ENCODE measurements at places on chromosomes 5 and 9.

GRCh38 chr9:90201766-90202165 lies 440.9 kb downstream of the DIRAS2 start:
- DNase-seq, result no peak

DNA sequence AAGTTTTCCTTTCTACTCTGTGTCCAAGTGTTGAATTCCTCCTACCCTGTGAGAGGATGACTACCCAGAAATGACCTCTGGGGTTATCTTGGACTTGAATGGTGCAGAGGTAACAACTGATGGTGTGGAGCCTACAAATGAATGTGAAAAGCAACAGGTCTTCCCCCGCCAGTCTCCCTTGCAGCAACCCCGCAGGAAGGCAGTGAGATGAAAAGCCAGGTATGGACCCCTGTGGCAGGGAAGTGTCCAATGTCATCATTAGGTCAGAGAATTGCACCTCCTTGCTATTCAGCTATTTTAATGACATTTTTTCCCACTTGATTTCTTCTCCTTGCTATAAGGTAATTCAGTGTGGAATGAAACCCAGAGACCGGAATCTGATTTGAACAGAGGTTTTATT lies 58.5 kb downstream of the MAT2B start:
- DNase-seq, result no peak

GRCh38 chr5:147410496-147411358 lies 99.1 kb downstream of the DPYSL3 start:
- DNase-seq, result no peak

DNA sequence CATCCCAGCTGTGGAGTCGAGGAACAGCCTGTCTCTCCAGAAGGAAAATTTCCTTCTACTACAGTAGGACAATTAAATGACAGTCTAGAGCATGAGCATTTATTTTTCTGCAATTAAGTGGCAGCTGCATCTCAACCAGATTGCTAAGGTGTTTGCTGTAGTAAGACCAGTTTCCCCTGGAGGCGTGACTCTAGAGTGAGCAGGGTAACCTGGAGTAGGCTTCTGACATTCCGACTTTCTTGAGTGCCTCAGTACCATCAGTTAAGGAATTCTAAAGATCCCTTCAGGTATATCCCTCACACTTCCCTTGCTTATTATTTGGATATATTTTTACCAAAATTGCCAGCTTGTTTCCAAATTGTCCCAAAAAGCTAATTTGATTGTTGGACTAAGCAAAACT lies 59.2 kb upstream of the IRX2 start:
- no peak for DNase-seq

- no peak for DNase-seq
These were observed 30.8 kb downstream of the OR1J1 start for GRCh38 chr9:122446819-122447484.

DNA sequence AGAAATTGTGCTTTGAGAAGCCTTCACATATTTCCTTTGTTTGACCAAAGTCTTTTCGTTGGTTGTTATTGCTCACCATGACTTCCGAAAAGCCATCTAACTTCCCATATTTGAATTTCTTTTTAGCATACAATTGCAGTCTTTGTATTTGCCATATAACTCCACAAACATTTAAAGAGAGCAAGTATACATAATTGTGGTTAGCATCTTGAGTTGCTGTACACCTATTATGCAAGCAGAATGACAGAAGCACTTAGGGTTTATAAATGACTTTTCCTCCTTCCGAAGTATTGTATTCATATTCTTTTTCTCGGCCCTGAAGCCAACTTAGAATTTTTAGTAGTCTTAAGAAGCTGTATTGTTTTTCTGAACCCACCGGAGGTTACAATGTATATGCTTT lies 250.4 kb downstream of the RFK start:
- no peak for DNase-seq

DNA sequence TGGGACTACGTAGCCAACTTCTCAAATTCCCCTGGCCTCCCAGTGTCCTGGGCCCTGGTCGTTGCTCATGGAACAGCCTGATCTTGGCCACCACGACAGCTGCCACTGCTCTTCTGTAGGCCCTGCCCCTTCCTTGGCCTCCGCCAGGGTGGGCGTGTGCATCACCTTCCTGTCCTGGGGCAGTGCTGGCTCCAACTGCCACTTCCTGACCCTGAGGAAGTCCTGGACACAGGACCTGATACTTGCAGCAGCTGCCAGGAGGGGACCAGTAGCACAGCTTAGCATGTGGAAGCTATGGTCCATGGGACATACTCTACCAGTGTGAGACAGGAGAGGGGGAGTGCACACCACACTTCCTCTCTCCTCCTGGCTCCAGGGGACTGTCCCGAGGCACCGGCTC lies 145.2 kb downstream of the TENT4A start:
- no peak for DNase-seq

DNA sequence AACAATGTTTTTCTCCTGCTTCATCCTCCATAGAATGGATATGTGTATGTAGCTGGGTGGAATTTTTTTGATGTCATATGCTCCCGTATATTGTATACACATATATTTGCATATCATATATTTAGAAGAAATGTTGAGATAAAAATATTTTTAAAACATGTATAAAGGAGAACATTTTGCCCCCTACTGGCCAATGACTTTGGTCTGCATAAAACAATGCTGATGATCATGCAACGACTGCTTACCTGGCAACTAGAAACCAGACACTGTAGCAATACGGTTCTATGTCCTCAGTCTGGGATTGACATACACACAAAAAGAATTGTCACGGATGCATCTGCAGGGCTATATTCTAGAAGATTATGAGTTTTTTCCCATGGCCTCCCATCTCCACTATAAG lies 503.6 kb downstream of the ELAVL2 start:
- no peak for DNase-seq

DNA sequence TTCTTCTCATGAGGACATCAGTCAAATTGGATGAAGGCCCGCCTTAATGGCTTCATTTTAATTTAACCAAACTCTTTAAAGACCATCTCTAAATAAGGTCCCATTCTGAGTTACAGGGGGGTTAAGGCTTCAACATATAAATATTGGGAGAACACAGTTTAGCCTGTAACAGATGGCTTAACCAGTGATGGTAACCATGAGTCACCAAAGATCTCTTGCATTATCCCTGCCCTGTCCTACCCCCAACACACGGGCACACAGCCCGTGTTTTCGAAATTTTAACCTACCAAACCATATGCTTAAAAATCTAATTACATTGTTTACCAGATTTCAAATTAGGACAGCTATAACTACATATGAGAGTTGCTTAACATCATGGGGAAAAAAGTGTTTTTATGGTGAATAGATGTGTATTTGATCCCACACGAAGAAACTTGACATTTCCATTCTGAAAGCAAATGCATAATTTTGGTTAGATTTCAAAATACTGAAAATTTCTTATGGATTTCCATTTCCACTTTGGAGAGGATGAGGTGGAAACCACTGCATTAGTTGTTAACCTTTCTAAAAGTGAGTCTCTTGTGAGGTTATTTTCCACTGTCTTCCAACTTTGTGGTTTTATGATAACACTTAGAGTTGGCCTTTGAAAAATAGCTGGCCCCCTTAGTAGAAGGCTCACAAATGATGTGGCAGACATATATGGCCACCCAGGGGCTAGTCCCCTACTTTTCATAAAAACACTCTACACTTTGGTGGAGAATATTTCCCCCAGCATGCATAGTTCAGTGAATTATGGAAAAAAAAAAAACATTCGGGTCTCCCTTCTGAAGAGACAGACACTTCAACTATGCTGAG lies 849.3 kb downstream of the TLE1 start:
- DNase-seq, result no peak

- peak; percentile 22 for DNase-seq
These were observed 670 bp upstream of the PURA start for GRCh38 chr5:140113180-140113698.

DNA sequence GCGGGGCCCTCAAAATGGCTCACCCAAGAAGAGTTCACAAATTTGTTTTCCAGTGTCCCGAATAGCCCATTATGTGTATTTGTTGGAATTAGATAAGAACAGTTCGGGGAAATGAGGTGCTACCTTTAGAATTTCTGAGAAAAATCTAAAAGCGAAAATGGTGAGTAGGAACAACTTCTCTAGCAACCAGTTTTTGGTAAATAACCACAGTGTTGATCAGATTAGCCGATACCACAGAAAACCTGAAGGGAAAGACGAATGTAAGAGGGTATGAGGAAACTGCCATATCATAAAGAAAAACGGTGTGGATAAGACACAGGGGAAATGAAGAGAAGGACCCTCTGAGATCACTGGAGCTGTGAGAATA lies 31.0 kb downstream of the ADAM19 start:
- no peak for DNase-seq

DNA sequence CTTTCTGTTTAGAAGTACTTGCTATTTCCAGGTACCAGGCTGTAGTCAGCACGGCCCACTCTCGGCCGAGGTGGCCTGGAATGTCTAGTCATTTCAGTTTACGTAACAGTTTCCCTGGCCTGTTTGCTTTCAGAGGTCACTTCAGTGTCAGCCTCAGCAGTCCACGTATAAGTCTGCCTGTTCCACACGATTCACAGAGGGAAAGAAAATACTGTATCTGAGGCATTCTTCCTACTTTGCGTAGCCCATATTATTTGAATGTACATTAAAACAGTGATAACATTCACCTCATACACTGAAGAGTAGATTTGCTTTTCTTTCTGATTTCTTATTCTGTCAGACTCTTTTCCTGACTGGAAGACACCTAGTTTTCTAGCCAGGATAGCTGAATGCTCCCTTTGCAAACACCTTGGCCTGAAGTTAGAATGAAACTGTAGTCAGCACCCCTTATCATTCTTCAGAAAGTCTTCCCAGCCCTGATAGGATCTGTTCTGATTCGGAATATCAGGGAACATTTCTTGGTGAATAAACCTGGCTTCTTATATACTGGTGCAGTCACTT lies 140.9 kb downstream of the AOPEP start:
- DNase-seq, result peak; percentile 44

DNA sequence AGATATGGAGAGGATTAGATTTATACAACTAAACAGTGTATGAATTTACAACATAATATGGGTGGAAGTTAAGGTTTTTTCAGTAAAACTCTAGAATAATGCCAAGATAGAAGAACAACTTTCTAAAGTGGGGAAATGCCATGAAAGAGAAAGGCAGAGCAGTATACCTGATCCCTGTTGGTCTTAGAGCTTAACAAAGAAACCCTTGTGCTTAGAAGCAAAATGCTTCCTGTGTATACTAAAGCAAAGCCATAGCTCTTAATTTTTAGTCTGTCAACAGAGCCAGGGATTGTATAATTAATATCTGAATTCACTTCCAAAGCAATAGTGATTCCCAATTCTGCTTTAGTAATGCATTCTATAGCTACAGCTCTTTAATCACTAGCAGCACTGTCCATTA lies 14.4 kb downstream of the C9orf85 start:
- DNase-seq, result no peak

DNA sequence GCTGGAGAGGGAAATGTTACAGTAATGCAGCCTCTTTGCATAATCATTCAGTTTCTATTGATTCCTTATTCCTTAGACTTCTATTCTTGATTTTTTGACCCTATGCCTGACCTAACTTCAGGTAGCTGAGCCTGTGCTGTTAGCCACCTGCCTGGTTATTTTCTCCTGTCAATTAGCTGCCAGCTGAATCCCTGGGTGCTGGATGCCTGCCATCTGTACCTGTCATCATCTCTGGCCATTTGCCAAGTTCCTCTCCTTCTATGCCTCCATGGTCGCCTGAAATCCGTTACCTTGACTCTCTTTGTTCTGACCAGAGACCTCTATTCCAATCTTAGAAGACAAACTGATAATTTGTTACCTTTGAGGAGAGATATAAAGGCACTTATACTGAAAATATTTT lies 178.3 kb downstream of the CAVIN4 start:
- no peak for DNase-seq

GRCh38 chr9:32524892-32525708 lies 896 bp downstream of the RIGI start:
- DNase-seq, result no peak

- DNase-seq, result no peak
These were observed 57.0 kb downstream of the FBXL17 start for GRCh38 chr5:108324886-108325285.

- no peak for DNase-seq
These were observed 236.5 kb upstream of the HAPLN1 start for GRCh38 chr5:83957188-83957587.

GRCh38 chr5:10486511-10487344 lies 45.0 kb downstream of the ROPN1L start:
- DNase-seq, result no peak

GRCh38 chr9:124660341-124660801 lies 110.7 kb downstream of the NR6A1 start:
- DNase-seq, result no peak

DNA sequence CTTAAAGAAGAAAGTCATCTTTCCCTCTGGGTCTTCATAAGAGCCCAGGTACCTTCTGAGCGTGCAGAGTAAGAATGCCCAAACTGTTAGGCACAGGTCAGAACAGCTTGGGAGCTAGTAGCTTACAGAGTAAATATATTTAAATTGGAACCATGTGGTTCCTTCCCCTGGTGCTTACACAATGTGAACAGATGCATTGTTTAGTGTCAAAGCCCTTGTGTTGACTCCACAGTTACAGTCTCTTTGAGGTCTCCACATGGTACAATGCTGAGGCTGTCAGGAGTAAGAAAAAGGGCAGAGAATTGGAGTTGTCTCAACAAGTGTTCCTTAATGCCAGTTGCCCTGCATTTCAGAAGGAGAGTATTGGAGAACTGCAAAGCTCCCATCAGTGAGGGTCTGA lies 188.5 kb downstream of the PAPPA start:
- no peak for DNase-seq

DNA sequence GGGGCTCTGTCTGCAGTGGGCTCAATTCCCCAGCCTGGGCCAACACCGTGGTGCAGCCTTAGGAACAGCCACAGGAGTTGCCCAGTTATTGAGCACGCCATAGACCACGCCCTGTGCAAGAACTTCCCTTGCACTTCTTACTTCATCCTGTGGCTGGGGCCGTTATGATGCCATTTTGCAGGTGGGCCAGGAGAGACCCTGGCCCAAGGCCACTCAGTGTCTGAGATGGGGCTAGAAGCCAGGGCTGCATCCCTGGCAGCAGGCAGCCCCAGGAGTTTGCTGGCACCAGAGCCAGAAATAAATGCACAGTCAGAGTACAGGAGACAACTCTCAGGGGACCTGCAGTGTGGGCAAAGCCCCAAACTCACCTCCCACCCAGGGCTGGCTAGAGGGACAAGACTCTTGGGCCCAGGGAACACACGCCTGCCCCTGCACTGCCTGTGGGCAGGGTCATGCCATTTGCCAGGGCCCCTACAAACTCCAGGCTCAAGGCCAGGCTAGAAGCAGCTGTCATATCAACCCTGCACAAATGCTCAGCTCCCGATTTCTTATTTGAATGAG lies 6.7 kb downstream of the CORO2A start:
- DNase-seq, result no peak

DNA sequence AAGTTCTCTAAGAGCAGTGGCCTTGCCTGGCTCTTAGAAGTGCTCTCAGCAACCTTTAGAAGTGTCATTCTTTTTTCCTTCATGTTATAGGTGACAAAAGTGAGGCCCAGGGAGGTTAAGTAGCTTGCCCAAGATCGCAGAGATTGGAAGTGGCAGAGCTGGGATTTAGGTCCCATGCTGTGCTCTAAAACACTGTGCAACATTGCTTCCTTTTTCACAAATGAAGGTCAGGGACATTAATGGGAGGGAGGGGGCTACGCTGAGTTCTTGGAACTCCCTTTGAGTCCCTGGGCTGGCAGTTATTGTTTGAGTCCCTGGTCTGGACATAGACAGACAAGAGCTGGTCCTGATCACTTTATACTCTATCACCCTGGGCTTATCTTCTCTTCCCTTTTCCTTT lies 45.3 kb downstream of the PAM start:
- DNase-seq, result no peak
